ENCODE measurements at places on chromosomes 7 and 10. TPM values are rescaled to one million over a fixed set of nuclear protein-coding genes. Genes with fewer than 3 reads are reported as not detected.

- H3K4me1 ChIP-seq = peaks cover 13% of the 10 kb centered on the region
- H3K27ac ChIP-seq = no peak overlapping the region
- peaks cover 69% of the 10 kb centered on the region for H3K27me3 ChIP-seq
- no peaks in the 10 kb centered on the region for H3K36me3 ChIP-seq
- DNase-seq = no peak
Measured at GRCh38 chr10:47383261-47384147, 589 bp downstream of the ZNF488 start.

- DNase-seq = no peak
- no peak overlapping the region for H3K27ac ChIP-seq
- no peak overlapping the region for H3K4me3 ChIP-seq
Measured at GRCh38 chr10:115033898-115034297, 59.3 kb upstream of the ATRNL1 start.

DNA sequence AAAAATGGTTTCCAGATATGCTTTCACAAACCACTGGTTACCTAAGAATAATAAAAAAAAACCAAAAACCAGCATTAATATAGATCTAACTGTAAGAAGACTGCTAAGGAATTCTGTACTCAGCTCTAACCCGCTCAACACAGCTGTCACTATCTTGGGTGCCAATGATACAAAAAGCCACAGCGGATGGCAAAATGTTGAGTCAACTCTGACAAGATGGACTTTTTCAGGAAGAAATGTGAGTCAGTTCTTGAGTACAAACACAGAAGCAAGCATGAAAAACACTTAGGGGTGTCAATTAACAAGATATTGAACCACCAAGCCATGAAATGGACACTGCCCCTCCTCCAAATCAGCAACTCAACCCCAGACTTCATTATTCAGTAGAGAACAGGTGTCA is 55.0 kb downstream of the CTTNBP2 start:
- DNase-seq = no peak
- no peak overlapping the region for H3K4me3 ChIP-seq
- H3K36me3 ChIP-seq = no peaks in the 10 kb centered on the region
- H3K27ac ChIP-seq = no peak overlapping the region

DNA sequence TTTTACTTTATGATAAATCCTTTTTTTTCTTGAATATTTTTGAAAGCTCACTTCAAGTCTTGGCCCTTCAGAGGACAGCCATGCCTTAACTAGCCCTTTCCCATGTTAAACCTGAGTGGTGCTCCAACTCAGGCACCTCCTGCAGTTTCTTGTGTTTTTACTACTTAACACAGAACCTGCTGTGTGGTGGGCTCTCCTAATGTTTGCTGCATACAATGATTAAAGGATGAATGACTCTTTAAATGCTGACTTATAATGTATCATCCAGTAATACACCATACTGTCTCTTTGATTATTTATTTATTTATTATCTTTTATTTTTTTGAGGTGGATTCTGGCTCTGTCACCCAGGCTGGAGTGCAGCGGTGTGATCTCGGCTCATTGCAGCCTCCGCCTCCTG is 179.4 kb downstream of the SEMA3E start:
- no peaks in the 10 kb centered on the region for H3K36me3 ChIP-seq
- no peaks in the 10 kb centered on the region for H3K27me3 ChIP-seq
- no peak for DNase-seq
- no peak overlapping the region for H3K27ac ChIP-seq

- no peak for DNase-seq
- no peak overlapping the region for H3K27ac ChIP-seq
- no peaks in the 10 kb centered on the region for H3K4me1 ChIP-seq
- no peaks in the 10 kb centered on the region for H3K27me3 ChIP-seq
- no peaks in the 10 kb centered on the region for H3K36me3 ChIP-seq
- no peak overlapping the region for H3K4me3 ChIP-seq
Measured at GRCh38 chr7:4026941-4027486, 655.1 kb upstream of the FOXK1 start.

DNA sequence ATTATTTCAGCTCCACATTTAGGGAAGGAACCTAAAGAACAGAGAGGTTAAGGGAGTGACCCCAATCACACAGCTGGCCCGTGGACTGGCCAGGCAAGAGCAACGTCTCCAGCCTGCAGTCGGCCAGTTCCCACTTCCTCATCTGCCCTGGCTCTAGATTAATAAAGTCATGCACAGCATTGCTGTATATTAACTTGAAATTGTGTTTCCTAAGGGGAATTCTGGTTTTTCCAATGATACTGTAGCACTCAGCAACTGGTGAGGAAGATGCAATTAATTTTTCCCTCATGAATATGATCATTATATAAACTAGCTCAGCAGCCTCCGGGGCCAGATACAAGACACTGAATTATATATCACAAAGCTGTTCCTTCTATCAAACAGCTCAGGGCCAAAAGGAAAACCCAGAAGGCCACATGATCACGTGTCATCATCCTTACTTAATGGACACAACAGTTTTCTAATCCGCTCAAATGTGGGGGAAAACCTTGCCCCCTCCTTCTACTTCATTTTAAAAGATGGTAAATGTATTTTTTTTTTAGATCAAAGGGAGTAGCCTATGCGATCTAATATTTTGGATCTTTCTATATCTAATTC is 295.3 kb upstream of the PRKCQ start:
- H3K27ac ChIP-seq = no peak overlapping the region
- H3K4me3 ChIP-seq = no peak overlapping the region
- peaks cover 27% of the 10 kb centered on the region for H3K27me3 ChIP-seq
- no peaks in the 10 kb centered on the region for H3K36me3 ChIP-seq

HMX3 gene
- not detected for polyA plus RNA-seq

HOGA1 gene
- not detected for polyA plus RNA-seq

AKR1D1 gene
- not detected for polyA plus RNA-seq

DNA sequence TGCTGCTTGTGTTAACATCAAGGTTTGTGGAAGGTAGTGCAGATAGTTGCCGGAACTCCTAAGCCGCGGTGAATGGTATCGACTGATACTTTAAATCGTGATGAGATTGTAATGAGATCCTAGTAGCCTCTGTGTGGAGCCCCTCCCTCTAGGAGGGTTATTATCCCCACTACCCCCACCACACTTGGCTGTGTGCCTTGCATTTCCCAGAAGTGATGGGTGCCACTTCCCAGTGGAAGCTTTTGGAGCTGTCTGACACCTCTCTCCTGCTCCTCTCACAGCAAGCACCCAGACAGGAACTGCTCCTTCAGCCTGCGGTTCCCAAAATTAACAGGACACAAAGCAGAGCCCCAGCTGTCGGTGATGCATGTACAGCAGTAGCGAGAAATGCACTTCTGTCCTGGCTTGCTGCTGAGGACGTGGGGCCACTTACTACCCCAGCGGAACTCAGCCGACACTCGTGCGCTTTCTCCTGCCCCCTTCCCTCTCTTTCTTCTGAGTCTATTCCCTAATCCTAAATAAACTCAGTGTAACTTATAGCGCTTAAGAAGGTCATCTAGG is 52.5 kb downstream of the PRKAG2 start:
- H3K27me3 ChIP-seq = no peaks in the 10 kb centered on the region
- H3K36me3 ChIP-seq = no peaks in the 10 kb centered on the region
- no peak for DNase-seq
- no peak overlapping the region for H3K4me3 ChIP-seq
- H3K4me1 ChIP-seq = peaks cover 43% of the 10 kb centered on the region
- H3K27ac ChIP-seq = no peak overlapping the region

DNA sequence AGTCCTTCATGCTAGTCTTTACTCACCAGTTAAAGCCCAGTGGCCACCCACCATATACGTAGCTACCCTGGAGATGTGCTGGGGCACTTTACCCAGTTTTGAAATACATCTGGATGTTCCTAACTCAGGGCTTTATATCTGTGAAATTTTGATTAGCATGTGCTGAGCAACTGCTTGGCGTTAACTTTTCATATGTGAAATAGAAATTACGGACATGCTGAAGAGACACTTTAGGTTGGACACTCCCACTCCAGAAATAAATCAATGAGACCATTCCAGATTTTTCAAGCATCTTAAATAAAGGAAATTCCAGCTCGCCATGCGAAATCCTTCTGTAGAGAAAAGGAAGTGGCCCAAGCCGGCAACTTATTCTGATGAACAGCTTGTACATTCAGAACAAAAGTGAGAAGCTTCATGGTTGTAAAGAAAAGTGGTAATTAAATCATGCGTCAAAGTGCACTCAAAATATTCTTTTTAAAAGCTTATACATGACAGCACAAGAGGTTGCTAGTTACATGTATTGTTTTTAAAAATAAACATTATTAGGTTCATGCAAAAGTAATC is 153.5 kb upstream of the ITGB1 start:
- DNase-seq = no peak
- H3K27ac ChIP-seq = no peak overlapping the region
- peaks cover 11% of the 10 kb centered on the region for H3K27me3 ChIP-seq
- H3K4me3 ChIP-seq = no peak overlapping the region
- no peaks in the 10 kb centered on the region for H3K36me3 ChIP-seq

- no peak overlapping the region for H3K4me3 ChIP-seq
- no peaks in the 10 kb centered on the region for H3K4me1 ChIP-seq
- H3K27ac ChIP-seq = no peak overlapping the region
- H3K36me3 ChIP-seq = peaks cover 23% of the 10 kb centered on the region
- no peak for DNase-seq
- H3K27me3 ChIP-seq = no peaks in the 10 kb centered on the region
Measured at GRCh38 chr10:12097791-12098190, 29.0 kb downstream of the DHTKD1 start.

- no peaks in the 10 kb centered on the region for H3K27me3 ChIP-seq
- no peaks in the 10 kb centered on the region for H3K36me3 ChIP-seq
- H3K27ac ChIP-seq = no peak overlapping the region
- H3K4me1 ChIP-seq = no peaks in the 10 kb centered on the region
- no peak for DNase-seq
- no peak overlapping the region for H3K4me3 ChIP-seq
Measured at GRCh38 chr10:68870061-68870460, 31.1 kb upstream of the DDX50 start.

- H3K27ac ChIP-seq = no peak overlapping the region
- H3K4me3 ChIP-seq = no peak overlapping the region
- H3K4me1 ChIP-seq = peaks cover 8% of the 10 kb centered on the region
- H3K27me3 ChIP-seq = no peaks in the 10 kb centered on the region
Measured at GRCh38 chr10:28327491-28327880, 24.6 kb upstream of the MPP7 start.

PSMC2 gene
- 79.9 TPM for polyA plus RNA-seq

DNA sequence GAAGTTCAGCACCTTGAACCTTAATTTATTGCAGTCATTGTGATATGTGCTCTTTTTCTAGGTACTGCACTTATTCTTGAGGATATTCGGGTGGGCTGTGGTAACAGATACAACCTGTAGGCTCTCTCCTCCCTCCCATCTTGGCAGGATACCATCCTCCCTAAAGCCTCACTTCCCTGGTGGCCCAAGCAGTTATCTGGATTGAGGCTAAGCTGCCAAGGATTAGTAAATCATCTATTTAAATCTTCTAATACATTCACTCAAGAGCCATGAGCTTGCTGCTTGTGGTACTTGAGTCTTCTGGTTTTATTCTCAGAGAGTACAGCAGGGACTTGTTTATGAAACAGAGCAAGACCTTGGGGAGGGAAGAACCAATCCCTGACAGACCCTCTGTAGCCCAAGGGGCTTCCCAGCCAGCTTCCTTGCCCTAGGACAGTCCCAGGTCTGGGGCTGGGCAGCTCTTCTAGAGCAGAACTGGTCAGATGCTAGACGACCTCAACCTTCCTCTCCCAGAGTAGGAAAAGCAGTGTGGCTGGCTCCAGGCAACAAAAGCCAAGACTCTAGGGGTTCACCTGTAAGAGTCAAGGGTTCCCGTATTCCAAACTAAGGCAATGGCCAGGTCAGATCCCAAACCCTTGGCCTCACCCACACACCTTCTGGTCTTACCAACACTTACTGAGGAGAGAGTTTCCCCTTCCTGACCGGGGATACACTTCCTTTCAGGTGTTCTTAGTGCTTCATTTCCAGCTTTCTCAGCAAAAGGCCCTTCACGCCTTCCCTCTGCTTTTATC is 21.3 kb downstream of the WNT8B start:
- DNase-seq = no peak
- peaks cover 16% of the 10 kb centered on the region for H3K36me3 ChIP-seq
- no peak overlapping the region for H3K4me3 ChIP-seq
- H3K27ac ChIP-seq = no peak overlapping the region

DNA sequence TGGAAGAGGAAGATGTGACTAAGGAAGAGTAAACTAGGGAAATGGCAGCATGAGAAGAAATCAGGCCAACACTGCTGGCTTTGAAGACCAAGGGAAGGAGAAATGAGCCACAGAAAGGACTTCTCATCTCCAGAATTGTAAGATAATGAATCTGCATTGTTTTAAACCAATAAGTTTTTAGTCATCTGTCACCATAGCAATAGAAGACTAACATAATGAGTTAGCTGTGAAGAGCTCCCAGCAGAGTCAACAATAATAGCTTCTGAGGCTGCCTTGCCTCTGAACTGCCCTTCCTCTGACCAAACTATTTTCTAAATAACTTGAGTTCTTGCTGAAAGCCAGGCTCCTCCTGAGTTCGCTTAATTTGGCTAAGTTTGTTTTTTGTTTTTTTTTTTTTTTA is 103.6 kb downstream of the CACNA2D1 start:
- no peak overlapping the region for H3K4me3 ChIP-seq
- H3K4me1 ChIP-seq = no peaks in the 10 kb centered on the region
- no peak for DNase-seq
- no peak overlapping the region for H3K27ac ChIP-seq

GRCh38 chr10:34333513-34333912 is 481.6 kb downstream of the PARD3 start:
- no peak overlapping the region for H3K4me3 ChIP-seq
- H3K4me1 ChIP-seq = no peaks in the 10 kb centered on the region
- no peak for DNase-seq
- H3K27me3 ChIP-seq = no peaks in the 10 kb centered on the region
- H3K36me3 ChIP-seq = no peaks in the 10 kb centered on the region

- H3K27ac ChIP-seq = peak overlapping the region; percentile 96
- no peaks in the 10 kb centered on the region for H3K36me3 ChIP-seq
- DNase-seq = peak; percentile 54
- H3K27me3 ChIP-seq = no peaks in the 10 kb centered on the region
Measured at GRCh38 chr10:30705101-30705624, 75.6 kb upstream of the LYZL2 start.

GRCh38 chr10:70655316-70655715 is 17.0 kb upstream of the ADAMTS14 start:
- no peak overlapping the region for H3K27ac ChIP-seq
- H3K27me3 ChIP-seq = peaks cover 20% of the 10 kb centered on the region
- H3K4me1 ChIP-seq = no peaks in the 10 kb centered on the region
- H3K36me3 ChIP-seq = peaks cover 5% of the 10 kb centered on the region
- H3K4me3 ChIP-seq = no peak overlapping the region

DNA sequence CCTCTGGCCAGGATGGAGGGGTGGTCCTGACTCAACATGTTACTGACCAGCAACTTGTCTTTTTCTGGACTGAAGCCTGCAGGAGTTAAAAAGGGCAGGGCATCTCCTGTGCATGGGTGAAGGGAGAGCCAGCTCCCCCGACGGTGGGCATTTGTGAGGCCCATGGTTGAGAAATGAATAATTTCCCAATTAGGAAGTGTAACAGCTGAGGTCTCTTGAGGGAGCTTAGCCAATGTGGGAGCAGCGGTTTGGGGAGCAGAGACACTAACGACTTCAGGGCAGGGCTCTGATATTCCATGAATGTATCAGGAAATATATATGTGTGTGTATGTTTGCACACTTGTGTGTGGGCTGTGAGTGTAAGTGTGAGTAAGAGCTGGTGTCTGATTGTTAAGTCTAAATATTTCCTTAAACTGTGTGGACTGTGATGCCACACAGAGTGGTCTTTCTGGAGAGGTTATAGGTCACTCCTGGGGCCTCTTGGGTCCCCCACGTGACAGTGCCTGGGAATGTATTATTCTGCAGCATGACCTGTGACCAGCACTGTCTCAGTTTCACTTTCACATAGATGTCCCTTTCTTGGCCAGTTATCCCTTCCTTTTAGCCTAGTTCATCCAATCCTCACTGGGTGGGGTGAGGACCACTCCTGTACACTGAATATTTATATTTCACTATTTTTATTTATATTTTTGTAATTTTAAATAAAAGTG is 6.0 kb downstream of the PLAU start:
- no peak overlapping the region for H3K27ac ChIP-seq
- no peak for DNase-seq
- peaks cover 8% of the 10 kb centered on the region for H3K27me3 ChIP-seq
- H3K4me1 ChIP-seq = peaks cover 11% of the 10 kb centered on the region
- H3K4me3 ChIP-seq = no peak overlapping the region

All from naive B cell (primary cell).